Esophagus muscularis mucosa (tissue), 4 donors: ENCODE measurements at places on chromosomes 5 and 9. TPM values are rescaled to one million over a fixed set of nuclear protein-coding genes. Genes with fewer than 3 reads are reported as not detected.

DMGDH gene
- total RNA-seq, result 4.2 TPM

PLAC8L1 gene
- total RNA-seq, result not detected

DNA sequence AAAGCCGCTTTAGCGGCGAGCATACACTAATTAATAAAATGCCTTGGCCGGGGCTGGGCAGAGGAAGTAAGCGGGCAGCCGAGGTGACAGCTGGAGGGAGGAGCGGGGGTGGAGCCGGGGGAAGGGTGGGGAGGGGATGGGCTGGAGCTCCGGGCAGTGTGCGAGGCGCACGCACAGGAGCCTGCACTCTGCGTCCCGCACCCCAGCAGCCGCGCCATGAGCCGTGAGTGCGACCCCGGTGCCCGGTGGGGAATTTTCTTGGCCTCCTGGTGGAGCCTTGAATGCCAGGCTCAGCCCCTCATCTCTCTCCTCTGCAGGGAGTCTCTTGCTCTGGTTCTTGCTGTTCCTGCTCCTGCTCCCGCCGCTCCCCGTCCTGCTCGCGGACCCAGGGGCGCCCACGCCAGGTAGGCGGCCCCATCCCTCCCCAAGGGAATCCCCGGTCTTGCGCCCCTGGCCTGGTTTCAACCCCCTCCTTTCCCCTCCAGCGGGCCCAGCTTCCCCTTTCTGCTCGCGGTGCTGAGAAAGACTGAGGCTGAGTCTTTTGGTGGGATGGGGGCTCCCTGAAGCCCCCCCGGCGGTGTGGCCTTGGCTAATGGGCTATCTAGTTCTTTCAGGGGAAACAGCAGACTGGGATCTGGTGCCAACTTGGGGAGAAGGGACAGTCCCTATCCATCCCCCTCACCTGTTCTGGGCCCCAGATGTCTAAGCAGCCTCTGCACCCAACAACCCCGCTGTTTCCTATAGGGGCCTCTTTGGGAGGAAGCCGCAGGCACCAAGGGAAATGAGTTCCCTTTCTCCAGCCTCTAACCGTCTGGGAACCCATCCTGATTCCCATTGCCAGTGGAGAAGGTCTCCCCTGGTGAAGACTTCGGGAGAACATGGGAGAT, at the start of gene PTGS1:
TSS of gene PTGS1 (plus strand) at position 156 of the 887 bp plus-strand sequence. CDS start at position 217, 61 bp downstream.
- DNase-seq, result no peak

DNA sequence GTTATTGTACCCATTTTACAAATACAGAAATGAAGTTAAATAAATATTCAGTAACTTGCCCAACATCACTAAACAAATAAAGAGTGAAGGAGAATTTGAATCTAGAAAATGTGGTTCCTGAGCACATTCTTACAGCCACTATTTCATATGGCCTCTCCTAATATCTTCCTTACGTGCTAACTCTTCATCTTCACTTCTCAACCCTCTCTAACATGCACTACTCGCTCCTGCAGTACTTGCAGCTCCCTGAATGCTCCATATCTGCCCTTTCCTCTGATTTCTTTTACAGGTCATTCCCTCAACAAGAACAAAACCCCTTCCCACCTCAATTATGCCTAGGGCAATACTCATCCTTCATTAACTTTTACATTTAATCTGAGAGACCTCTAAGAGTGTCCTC, 711.5 kb downstream of the CETN3 start:
- DNase-seq, result no peak

HRH2 gene
- 10.9 TPM for total RNA-seq

DNA sequence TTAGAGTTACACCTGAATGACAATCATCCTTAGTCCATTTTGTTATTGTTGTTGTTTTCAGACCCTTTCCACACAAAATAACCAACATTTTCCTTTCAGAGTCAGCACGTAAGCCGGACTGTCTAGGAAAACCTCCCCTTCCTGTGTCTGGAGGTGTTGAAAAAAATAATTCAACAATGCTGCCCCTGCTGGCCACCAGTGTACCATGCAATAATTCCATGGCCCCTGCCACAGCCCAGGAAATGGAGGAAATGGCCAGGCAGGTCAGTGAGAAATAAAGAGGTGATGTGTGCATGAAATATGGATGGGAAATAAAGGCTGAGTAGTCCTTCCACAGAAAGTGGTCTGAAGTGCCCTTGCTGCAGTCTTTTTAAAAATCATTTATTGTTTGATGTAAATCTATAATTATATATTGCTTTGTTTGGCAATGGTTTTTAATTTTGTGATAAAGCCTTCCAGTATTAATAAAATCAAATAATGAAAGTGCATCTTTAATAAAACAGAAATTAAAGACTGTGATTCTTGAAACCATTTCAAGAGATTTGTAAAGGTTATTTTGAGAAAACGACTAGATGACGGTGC, 152.8 kb upstream of the PAPPA start:
- no peak for DNase-seq
